NCI-H510A (cell line): ENCODE measurements at places on chromosomes 12 and 14.

- no peak for DNase-seq
These were observed 61.6 kb downstream of the CAPZA3 start for GRCh38 chr12:18799561-18799960.

GRCh38 chr12:79655036-79655435 lies 35.7 kb downstream of the PAWR start:
- no peak for DNase-seq

- DNase-seq: no peak
These were observed 23.6 kb upstream of the TTC7B start for GRCh38 chr14:90839889-90840266.

DNA sequence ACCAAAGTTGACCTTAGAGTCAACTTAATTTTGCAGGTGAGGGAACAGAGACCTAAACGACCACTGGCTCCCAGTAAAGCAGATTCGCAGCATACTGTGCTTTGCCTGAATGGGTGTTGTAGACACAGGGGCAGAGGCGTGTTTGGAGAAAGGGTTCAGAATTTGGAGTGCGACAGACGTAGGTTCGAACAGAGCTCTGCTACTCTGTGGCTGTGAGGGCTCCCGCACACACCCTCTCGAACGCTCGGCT lies 243 bp upstream of the TOMM20L start:
- no peak for DNase-seq

DNA sequence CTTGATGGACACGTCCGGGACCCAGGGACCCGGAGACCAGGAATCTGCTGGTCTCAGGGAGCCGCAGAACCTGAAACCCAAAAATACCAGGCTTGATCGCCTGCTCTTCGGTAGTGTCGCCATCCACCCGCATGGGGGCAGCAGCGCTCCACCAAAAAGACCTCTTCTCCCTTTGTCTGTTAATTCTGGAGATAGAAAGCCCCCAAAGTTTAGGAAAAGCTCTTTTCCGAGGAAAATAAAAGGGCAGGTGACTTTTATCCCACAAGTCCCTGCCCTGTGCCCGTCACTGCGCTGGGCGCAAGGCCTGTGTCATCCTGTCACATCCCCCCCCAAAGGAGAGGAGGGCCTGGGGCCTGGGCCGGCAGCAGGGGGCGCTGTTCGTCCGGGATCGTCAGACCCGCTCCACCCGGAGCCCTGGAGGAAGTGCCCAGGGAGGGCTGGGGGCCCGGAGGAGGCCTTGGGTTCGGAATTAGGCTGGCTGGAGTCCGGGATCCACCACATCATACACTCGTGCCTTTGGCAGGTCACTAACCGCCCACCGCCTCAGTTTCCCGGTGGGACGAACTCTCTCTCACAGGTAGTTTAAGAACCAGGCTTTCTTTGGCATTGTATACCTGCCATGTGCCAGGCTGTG lies 31.9 kb downstream of the DAD1 start:
- peak; percentile 13 for DNase-seq

GRCh38 chr12:103930787-103931735 lies 851 bp downstream of the HSP90B1 start:
- DNase-seq: no peak
